Upper lobe of left lung (tissue), 6 donors: ENCODE measurements at places on chromosomes 2 and 18. TPM values are rescaled to one million over a fixed set of nuclear protein-coding genes. Genes with fewer than 3 reads are reported as not detected.
A peak's percentile ranks its signal among the peaks of the same experiment; 100 is the strongest.

Gene GKN2
- 10.5 TPM for total RNA-seq

Gene DAW1
- total RNA-seq: 18.7 TPM

Gene ZNF804A
- total RNA-seq: 0.46 TPM

Gene ADNP2
- 14.1 TPM for total RNA-seq

Gene TCF23
- 0.13 TPM for total RNA-seq

DNA sequence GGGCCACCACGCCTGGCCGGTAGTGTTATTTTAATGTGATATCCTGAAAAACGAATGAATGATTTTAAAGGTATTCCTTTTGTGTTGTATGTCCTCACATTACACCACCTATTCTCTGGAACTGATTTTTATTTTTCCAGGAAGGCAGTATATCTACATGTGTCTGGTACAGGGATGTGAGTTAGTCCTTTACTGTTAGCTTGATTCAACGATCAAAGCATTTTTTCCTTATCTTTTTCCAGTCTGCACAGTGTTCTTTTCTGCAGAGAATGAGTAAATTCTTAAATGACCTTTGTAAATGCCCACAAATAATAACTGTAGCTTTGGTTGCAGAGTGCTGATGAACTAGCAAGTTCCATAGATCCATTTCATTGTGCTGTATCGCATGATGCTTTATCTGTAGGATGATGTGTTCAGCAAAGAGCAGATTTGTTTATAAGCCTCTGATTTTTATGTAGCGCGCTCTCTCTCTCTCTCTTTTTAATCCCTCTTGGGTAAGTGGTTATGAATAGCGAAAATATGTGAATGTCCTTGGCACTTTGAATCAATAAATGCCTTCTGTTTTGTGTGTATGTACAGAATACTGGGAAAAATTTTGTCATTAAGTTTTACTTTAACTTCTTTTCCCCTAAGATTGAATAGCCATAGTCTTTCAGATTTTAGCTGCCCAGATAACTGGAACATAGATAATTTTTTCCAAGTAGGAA, 82.5 kb upstream of the EML6 start:
- no peak for DNase-seq

- no peak for DNase-seq
Observed at GRCh38 chr2:209458008-209458979, 34.4 kb downstream of the MAP2 start.

DNA sequence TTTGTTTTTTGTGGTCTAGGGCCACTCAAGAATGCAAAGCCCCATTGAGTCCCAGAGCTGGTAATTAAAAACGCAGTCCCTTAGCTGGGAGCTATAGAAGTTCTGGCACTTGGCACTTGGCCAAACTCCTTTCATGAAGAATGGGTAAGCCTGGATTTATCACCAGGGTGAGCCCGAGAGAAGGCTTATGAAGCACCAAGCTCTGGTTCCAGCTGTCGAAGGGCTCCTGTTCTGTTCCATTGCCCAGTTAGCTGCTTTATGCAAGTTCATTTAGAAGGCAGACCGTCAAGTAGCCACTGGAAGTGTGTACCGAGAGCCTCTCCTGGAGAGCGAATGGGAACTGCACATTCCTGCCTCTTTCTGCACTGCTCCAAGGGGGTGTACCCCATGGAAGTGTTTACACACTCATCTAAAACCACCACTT, 14.2 kb downstream of the ECEL1 start:
- peak; percentile 68 for DNase-seq

- peak; percentile 83 for DNase-seq
Observed at GRCh38 chr2:176122683-176123410, at the start of gene HOXD9. TSS of gene HOXD9 (plus strand) at chr2:176122719. CDS start at chr2:176122769, 50 bp downstream.

DNA sequence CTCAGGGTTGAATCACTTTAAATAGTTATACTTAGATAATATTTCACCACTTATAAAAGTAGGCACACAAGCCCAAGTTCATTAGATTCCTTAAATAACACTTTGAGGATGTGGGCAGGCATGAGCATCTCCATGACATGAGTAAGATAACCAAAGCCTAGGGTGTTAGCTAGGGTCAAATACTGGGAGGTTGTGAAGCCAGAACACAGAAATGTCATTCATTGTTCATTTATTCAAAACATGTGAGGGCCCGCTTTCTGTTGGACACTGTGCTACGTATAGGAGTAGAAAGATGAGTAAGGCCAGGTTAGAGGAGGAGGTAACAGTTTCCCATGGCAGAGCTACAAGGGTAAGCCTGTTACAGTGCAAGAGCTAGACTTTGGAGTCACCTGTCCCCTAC, 93.5 kb upstream of the NEDD4L start:
- DNase-seq: no peak

DNA sequence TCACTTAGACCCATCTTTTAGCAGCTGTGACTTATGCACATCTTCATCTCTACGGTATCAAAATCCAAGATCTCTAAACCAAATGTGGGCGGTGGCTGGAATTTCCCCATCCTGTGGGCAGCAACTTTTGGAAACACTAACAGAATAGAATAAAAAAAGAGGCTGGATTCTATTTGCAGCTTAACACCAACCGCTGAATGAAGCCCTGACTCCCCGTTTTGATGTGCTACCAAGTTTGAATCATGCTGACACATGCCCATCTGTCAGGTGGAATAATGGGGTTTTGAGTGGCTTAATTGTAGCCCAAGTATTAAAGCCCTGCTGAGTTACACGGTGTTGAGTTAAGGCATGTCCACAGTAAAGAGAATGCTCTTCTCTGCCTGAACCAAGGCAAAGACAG, 165.2 kb downstream of the MTCL1 start:
- DNase-seq: no peak

GRCh38 chr18:46413684-46414083, 243.3 kb downstream of the LOXHD1 start:
- no peak for DNase-seq

GRCh38 chr2:101442667-101443061, 32.2 kb downstream of the RFX8 start:
- DNase-seq: no peak

- DNase-seq: no peak
Observed at GRCh38 chr2:75801234-75801982, 90.7 kb upstream of the GCFC2 start.

DNA sequence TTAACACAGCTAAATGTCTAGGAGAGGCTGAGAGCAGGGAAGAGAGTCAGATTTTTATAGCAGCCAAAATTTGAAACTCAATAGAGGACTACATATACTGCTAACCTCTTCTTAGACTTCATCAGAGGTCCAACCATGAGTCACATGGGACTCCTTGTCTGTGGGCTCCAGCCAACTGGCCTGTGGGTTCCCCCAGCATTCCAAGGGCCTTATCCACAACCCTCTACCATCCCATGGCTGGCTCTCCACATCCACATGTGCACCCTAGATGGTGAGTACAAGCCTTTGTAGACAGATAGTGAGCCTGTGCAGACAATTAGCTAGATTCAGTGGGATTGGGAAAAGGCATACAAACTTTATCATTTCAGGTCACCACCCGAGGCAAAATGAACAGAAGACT, 901.9 kb upstream of the ZEB2 start:
- DNase-seq: no peak

- no peak for DNase-seq
Observed at GRCh38 chr2:179332903-179333302, 68.3 kb upstream of the SESTD1 start.

DNA sequence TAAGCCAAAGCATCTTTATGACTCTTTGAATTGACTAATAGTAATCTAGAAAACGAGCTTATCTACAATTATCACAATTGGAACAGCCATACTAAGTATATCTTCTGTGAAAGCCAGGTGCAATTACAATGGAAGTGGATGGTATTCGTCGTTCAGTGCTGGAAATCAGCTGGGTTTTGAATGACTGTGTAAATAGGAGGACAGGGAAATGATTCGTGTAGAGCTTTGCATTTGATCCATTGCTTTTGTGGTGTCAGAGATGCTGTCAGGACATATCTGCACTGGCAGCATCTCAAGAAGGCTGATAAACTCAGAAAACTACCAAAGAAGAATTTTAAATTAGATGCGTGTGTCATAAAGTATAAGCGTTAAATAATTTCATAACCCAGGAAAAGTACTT, 187.1 kb downstream of the ZNF407 start:
- DNase-seq: no peak

DNA sequence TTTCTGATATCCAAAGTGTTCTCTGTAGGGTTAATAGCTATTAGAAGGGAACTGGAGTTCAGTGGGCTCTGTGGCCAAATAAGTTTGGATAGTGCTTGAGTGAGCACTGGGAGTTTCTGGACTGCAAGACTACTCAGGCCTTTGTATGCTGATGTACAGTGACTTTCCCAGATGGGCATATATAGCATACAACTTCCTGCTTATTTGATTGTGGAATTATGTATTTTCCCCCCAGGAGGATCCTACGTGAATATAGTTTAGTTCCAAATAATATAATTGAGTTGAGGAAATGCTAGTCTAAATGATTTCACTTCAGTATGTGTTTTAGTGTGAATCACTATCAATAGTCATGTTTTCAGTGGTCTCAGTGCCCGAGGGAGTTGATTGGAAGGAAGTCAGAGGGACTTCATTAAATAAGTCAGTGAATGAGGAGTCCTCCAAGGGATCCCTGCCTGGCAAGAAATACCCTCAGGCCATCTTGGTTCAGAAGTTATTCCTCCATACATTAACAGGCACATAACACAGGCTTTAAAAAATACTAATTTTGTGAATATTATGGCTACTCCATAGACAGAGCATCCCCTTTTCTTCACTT, 251.4 kb downstream of the PRKCE start:
- DNase-seq: no peak

DNA sequence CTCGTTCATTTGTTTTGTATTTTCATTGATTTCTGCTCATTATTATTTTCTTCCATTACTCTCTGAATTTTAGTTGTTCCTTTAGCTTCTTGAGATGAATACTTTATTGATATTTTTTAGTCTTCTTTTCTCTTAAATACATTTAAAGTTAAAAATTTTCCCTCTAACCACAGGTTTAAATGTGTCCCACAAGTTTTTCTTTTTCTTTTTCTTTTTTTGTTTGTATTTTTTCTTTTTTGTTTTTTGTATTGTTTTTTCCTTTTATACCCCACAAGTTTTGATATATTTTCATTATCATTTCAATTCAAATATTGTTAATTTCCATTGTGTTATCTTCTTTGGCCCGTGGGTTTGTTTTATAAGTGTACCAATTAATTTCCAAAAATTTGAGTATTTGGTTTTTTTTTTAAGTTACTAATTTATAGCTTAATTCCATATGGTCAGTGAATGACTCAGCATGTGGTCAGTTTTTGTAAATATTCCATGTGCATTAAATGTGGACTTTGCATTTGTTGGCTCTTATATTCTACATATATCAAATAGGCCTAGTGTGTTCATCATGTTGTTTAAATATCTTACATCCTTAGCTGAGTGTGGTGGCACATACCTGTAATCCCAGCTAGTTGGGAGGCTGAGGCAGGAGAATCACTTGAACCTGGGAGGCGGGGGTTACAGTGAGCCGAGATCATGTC, 16.2 kb downstream of the CENPO start:
- no peak for DNase-seq

GRCh38 chr2:135679125-135679524, 62.5 kb upstream of the UBXN4 start:
- no peak for DNase-seq

GRCh38 chr18:51236225-51236624, 38.7 kb upstream of the MEX3C start:
- DNase-seq: no peak
